H9 (cell line): ENCODE measurements at places on chromosomes 2 and 18. TPM values are rescaled to one million over a fixed set of nuclear protein-coding genes. Genes with fewer than 3 reads are reported as not detected.

DNA sequence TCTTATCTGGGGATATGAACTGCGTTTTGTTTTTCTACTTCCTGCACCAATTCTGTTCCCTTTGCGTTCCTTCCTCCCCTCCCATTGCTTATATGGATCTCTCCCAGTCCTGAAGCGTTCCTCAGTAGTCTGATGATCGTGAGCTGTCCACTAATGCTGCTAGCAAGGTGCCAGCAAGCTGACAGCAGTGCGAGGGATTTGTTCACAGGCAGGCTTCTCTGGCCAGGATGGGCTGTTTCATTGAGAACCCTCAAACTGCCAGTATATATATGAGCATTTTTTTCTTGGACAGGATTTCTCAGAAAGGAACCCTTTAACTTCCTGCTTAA lies 40.1 kb downstream of the GTF3C3 start:
- no peaks in the 10 kb centered on the region for H3K27me3 ChIP-seq
- no peaks in the 10 kb centered on the region for H3K4me1 ChIP-seq
- no peak overlapping the region for H3K4me3 ChIP-seq

- no peak for DNase-seq
- no peak overlapping the region for H3K4me3 ChIP-seq
- no peaks in the 10 kb centered on the region; the same call in 1 of the 2 replicates for H3K4me1 ChIP-seq
- no peaks in the 10 kb centered on the region for H3K27me3 ChIP-seq
- H3K36me3 ChIP-seq = no peaks in the 10 kb centered on the region
Measured at GRCh38 chr2:234587341-234588053, 90.6 kb upstream of the ARL4C start.

GRCh38 chr18:6414723-6415417 lies at the start of gene L3MBTL4:
Gene L3MBTL4, minus strand, starts transcription at chr18:6414911. Its CDS starts 103,286 bp downstream, at chr18:6311625.
- H3K4me3 ChIP-seq = peak within 1 kb of the TSS; percentile 94
- H3K36me3 ChIP-seq = no peaks in the 10 kb centered on the region
- DNase-seq = peak; percentile 52

- H3K4me3 ChIP-seq = no peak overlapping the region
- H3K36me3 ChIP-seq = no peaks in the 10 kb centered on the region
- H3K27me3 ChIP-seq = no peaks in the 10 kb centered on the region
- no peak overlapping the region for H3K27ac ChIP-seq
Measured at GRCh38 chr18:79476031-79476917, 80.5 kb downstream of the NFATC1 start.

GRCh38 chr2:40126006-40126405 lies 325.9 kb downstream of the SLC8A1 start:
- H3K4me3 ChIP-seq = no peak overlapping the region
- DNase-seq = no peak
- H3K27ac ChIP-seq = no peak overlapping the region
- H3K27me3 ChIP-seq = no peaks in the 10 kb centered on the region
- H3K4me1 ChIP-seq = no peaks in the 10 kb centered on the region

GRCh38 chr2:240972636-240973521 lies 25.5 kb upstream of the SNED1 start:
- no peak overlapping the region for H3K4me3 ChIP-seq
- no peak overlapping the region for H3K27ac ChIP-seq
- H3K27me3 ChIP-seq = no peaks in the 10 kb centered on the region
- H3K4me1 ChIP-seq = no peaks in the 10 kb centered on the region
- DNase-seq = no peak

DNA sequence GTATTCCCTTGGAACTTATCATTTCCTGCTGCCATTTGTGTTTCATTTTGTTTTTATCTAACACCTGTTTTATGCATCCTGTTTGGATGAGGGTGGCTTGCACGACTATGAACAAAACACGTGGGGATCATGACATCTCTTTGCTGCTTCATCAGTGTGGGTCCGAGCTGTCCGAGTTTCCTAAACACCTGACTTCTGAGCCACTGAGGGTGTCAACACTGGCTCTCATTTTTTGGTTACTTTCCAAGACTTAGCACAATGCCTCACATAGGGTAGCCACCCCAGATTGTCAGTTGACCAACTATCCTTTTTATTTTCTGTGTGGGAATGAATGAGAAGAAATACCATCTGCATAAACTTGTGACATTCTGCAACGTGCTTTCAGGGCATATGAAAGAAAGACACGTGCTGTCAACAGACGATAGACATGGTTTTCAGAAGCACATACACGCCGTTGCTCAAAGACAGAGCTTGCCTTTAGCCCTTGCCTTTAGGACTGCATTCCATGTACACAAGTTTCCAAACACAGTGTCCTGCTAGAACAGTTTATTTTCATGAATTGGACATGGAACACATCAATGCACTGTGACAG lies 166.7 kb downstream of the MYT1L start:
- H3K27me3 ChIP-seq = no peaks in the 10 kb centered on the region
- H3K36me3 ChIP-seq = no peaks in the 10 kb centered on the region; the same call in 1 of the 2 replicates
- no peak for DNase-seq
- no peak overlapping the region for H3K4me3 ChIP-seq
- H3K4me1 ChIP-seq = peaks cover 5% of the 10 kb centered on the region; the same call in 1 of the 2 replicates
- H3K27ac ChIP-seq = no peak overlapping the region

GRCh38 chr2:130334026-130334425 lies 8.7 kb upstream of the IMP4 start:
- peaks cover 5% of the 10 kb centered on the region; the same call in 1 of the 2 replicates for H3K4me1 ChIP-seq
- H3K27me3 ChIP-seq = no peaks in the 10 kb centered on the region
- no peak overlapping the region for H3K4me3 ChIP-seq
- no peak for DNase-seq
- H3K36me3 ChIP-seq = peaks cover 6% of the 10 kb centered on the region; the same call in 1 of the 2 replicates

- peak overlapping the region; percentile 50 for H3K27ac ChIP-seq
- peak; percentile 48 for DNase-seq
- H3K36me3 ChIP-seq = peaks cover 5% of the 10 kb centered on the region
- H3K4me1 ChIP-seq = no peaks in the 10 kb centered on the region
- no peaks in the 10 kb centered on the region for H3K27me3 ChIP-seq
Measured at GRCh38 chr2:215436705-215437565, 1.1 kb upstream of the FN1 start.

The NAT8 gene
- total RNA-seq = not detected in 2 replicates

The PHLPP1 gene
- total RNA-seq = 38.8 and 39.9 TPM in 2 replicates

The LYPD6B gene
- total RNA-seq = 1.0 and 2.0 TPM in 2 replicates

The DAPL1 gene
- total RNA-seq = not detected in 2 replicates

The GALNT14 gene
- total RNA-seq = 2.4 and 2.7 TPM in 2 replicates
